Neural progenitor cell (in vitro differentiated cells): ENCODE measurements at places on chromosomes 6 and 20. TPM values are rescaled to one million over a fixed set of nuclear protein-coding genes. Genes with fewer than 3 reads are reported as not detected.

- DNase-seq = no peak
These were observed 235.4 kb downstream of the HDGFL1 start for GRCh38 chr6:22804620-22805261.

GRCh38 chr6:65988006-65988405, 281.0 kb upstream of the EYS start:
- no peak for DNase-seq

- DNase-seq = no peak
These were observed 395.1 kb upstream of the SASH1 start for GRCh38 chr6:147947521-147947920.

GRCh38 chr20:5046656-5047339, 45.5 kb upstream of the SLC23A2 start:
- no peak for DNase-seq

- no peak for DNase-seq
These were observed 6.1 kb upstream of the LEMD2 start for GRCh38 chr6:33794910-33795623.

GRCh38 chr6:81655696-81656095, 96.8 kb downstream of the TENT5A start:
- DNase-seq = no peak

The MTFR2 gene
- total RNA-seq = 6.2 and 12.6 TPM in 2 replicates

DNA sequence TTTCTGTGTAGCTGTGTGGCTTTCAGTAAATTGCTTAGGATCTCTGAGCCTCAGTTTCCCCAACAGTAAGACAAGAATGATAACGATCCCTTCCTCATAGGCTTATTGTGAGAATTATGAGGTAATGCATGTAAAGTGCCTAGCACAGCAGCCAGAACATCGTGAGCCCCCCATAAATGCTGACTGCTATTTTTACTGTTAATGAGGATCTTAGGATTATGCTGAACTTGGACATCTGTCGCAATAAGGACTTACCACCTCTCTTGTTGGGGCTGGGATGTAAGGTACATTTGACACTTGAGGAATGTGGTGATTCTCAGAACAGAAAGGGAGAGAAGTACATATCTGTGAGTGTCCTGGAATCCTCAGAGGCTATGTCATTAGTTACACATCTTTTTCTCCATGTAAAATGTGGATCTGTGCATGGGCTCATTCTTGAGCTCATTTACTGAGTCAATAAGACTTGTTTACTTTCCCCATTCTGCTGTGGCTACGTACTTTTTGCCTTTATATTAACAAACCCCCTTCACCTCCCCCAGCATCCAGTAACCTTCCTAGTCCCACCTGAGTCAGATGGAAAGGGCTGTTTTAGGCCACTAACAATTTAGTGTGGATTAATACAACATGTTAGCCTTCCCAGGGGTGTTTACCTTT, 64.4 kb upstream of the PLEKHG1 start:
- DNase-seq = no peak

GRCh38 chr6:151372164-151372563, 19.2 kb downstream of the ZBTB2 start:
- DNase-seq = no peak

- no peak for DNase-seq
These were observed 365.3 kb downstream of the SAMD5 start for GRCh38 chr6:147873816-147874215.

DNA sequence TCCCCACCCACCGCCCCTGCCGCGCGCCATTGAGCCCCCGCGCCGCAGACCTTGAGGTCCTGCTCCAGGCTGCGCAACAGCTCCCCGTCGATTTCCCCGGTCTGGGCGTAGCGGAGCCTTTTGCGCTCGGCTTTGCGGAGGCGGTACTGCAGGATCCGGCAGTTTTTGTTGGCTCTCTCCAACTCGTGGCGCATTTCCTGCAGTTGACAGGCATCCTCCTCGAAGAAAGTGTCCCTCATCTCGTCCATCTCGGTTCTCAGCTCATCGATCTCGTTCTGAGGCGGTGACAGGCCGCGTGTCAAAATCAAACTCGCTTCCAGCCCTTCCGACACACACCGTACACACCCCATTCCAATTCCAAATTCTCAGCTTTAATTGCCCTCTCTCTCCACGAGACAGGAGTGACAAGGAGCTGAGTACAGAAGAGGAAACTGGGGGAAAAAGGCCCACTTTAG, 4.3 kb downstream of the MTCL3 start:
- DNase-seq = peak; percentile 83

GRCh38 chr6:149468179-149468578, 16.6 kb downstream of the ZC3H12D start:
- DNase-seq = no peak

The CYP24A1 gene
- total RNA-seq = not detected in 2 replicates

DNA sequence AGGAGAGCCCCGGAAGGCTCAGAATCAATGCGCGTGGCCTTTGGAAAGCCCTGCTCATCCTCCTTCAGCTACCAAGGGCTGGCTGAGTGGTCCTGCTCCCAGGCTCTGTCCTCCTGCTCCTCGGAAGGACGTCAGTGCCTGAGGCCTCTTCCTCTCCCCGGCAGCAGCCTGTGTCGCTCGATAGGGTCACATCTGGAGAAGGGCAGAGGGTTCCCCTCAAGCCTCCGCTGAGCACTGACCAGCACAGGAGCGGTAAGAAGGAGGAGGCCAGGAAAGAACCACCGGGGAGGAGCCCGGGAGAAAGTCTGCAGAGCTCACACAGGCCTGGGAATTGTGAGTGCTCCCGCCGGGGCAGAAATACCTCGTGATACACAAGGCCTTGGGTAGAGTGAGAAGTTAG, 21.2 kb downstream of the KIF25 start:
- DNase-seq = no peak

DNA sequence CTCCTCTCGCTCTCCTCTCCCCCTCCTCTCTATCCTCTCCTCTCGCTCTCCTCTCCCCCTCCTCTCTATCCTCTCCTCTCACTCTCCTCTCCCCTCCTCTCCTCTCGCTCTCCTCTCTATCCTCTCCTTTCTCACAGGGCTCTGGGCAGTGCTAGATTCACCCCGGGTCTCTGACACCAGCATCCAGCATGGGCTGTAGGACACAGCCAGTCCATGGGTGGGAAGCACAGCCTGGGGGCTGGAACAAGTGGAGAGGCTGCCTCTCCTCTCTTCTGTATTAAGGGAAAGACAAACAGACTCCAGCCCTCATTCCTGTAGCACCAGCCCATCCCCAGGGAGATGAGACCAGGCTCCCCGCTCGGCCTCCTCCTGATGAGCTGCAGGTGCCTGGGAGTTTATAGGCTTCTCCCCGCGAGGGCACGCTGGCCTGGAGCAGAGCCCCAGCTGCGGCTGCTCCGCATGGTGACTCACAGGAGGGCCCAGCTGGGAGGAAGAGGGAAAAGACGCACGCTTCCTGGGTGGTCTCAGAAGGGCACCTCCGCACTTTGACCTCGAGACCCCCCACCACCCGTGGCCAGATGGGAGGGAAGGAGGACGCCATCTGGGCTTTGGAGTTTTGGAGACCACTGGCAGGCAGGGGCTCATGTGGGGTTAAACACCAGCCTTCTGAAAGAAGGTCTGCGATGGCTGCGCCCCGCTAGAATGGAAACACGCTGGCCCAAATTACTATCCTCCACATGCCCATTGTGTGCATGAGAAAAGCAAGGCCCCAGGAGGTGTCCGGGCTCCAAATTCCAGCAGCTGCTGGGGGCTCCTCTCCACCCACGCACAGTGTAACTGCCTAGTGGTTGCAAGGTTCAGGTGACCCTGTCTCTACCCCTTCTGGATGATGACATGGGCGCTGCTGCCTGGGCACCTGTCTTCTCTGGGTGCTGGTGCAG, 68.0 kb downstream of the BMP7 start:
- peak; percentile 65 for DNase-seq

The ID1 gene
- total RNA-seq = 80.8 and 133 TPM in 2 replicates

The PRND gene
- not detected in 2 replicates for total RNA-seq

DNA sequence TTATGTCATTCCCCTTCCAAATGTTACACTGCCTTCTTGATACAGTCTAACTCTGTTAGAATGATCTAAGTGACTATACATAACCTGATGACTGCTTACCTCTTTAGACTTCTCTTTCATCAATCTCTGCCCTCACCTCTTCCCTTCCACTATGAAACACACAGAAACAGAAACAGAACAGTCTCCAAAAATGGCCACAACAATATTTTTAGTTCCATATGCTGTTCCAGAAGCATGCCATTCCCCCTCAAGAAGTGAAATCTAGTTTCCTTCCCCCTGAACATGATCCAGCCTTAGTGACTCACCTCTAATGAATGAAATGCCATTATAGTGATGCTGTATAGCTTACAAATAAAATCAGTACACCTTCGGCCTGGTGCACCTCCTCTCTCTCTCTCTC, 229.3 kb upstream of the TENT5A start:
- no peak for DNase-seq

GRCh38 chr20:45818239-45818638, 5.8 kb downstream of the UBE2C start:
- DNase-seq = no peak

DNA sequence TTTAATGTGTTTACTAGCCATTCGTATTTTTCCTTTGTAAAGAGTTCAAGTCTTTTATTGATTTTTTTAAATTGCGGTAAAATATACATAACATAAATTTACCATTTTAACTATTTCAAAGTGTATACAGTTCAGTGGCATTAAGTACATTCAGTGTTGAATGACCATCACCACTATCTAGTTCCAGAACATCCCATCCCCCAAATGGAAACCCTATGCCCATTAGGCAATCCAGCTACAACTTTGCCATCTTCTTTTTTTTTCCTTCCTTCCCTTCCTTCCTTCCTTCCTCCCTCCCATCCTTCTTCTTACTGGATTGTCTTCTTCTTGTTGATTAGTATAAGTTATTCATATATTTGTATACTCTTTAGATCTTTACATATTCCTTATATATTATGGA, 8.6 kb downstream of the LPIN3 start:
- no peak for DNase-seq

The COL10A1 gene
- total RNA-seq = not detected in 2 replicates

- no peak for DNase-seq
These were observed 66.6 kb upstream of the FAM184A start for GRCh38 chr6:119145111-119145510.

GRCh38 chr20:20930500-20930899, 175.7 kb downstream of the LINC00237 start:
- no peak for DNase-seq

DNA sequence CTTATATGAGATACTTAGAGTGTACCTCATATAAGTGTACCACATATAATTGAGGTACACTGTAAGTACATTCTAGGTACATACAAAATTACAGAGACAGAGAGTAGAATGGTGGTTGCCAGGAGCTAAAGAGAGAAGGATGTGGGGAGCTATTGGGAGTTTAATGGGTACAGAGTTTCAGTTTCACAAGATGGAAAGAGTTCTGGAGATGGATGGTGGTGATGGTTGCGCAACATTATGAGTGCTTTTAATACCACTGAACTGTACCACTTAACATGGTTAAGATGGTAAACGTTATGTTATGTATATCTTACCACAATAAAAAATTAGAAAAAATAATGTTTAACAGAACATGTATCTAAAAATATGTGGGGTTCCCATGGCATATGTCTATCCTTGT, 69.4 kb downstream of the PRND start:
- no peak for DNase-seq

GRCh38 chr6:28757429-28758045, 166.2 kb downstream of the TRIM27 start:
- no peak for DNase-seq

The MDC1 gene
- total RNA-seq = 22.6 and 29.5 TPM in 2 replicates

GRCh38 chr6:77205936-77206335, 257.4 kb downstream of the HTR1B start:
- DNase-seq = no peak

- DNase-seq = no peak
These were observed 8.0 kb upstream of the TUBB2B start for GRCh38 chr6:3235486-3235885.

The C20orf144 gene
- 0.53 TPM in 1 of 2 replicates, not detected in the other for total RNA-seq

The ADGRF5 gene
- total RNA-seq = not detected in 2 replicates

The FBXL4 gene
- 17.4 and 18.3 TPM in 2 replicates for total RNA-seq

GRCh38 chr6:3620937-3621336, 130.6 kb downstream of the PXDC1 start:
- DNase-seq = no peak

The SAMD5 gene
- 0.06 and 0.09 TPM in 2 replicates for total RNA-seq

DNA sequence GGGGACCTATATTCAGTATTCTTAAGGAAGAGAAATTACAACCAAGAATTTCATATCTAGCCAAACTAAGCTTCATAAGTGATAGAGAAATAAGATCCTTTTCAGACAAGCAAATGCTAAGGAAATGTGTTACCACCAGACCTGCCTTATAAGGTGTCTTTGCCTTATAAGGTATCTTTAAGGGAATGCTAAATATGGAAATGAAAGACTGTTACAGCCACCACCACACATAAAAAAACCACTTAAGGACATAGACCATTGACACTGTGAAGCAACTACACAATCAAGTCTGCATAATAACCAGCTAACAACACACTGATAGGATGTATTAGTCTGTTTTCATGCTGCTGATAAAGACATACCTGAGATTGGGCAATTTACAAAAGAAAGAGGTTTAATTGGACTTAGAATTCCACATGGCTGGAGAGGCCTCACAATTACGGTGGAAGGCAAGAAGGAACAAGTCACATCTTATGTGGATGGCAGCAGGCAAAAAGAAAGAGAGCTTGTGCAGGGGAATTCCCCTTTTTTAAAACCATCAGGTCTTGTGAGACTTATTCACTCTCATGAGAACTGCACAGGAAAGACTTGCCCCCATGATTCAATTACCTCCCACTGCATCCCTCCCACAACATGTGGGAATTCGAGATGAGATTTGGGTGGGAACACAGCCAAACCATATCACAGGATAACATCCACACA, 119.2 kb upstream of the LAMA2 start:
- DNase-seq = no peak

GRCh38 chr6:34360556-34360955, 31.9 kb downstream of the NUDT3 start:
- DNase-seq = no peak

DNA sequence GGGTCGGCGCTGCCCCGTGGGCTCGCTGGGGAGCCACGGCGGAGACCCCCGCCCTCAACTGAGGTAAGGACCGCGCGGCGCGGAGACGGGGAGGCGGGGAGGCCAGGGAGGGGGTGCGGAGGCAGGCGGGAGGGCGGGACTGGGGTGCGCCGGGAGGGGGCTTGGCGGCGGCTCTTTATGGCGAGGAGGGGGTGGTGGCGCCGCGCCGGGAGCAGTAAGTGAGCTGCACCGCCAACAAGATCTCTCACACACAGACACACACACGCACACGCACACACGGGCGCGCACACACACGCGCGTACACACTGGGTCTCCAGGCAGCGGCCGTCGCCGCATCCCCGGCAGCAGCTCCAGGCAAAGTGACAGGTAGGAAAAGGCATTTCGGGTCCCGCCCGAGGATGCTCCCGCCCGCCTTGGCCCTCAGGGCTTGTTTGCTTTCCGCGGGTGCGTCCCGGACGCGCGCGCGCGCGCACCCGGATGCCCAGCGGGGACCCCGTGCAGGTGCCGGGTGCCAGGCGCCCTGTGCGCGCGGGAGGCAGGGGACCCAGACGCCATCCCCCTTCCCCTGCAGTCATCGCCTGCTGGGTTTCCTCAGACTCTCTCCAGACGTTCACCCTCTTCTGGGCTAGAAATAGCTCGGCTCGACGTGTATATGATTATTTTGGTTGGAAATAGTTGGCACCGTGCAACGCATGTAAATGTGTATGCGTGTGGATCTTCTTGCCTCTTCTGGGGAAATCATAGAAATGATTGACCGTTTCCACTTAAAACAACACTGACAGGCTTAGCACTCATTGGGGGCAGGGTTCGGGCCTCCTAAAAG, at the start of gene PLCB4:
PLCB4 (plus strand) TSS at position 247 of the 823 bp plus-strand sequence. CDS start 238,728 bp downstream, outside the sequence.
- peak; percentile 74 for DNase-seq

GRCh38 chr6:209432-210103, 82.7 kb upstream of the DUSP22 start:
- no peak for DNase-seq

- DNase-seq = no peak
These were observed 18.4 kb downstream of the GMPR start for GRCh38 chr6:16256781-16257180.

The CDS2 gene
- total RNA-seq = 53.8 and 59.8 TPM in 2 replicates

GRCh38 chr6:139644821-139645220, 270.4 kb upstream of the CITED2 start:
- no peak for DNase-seq
